Inflammatory macrophage treated with lipopolysaccharide for 1 hour (primary cell): ENCODE measurements at places on chromosomes 4 and X.

DNA sequence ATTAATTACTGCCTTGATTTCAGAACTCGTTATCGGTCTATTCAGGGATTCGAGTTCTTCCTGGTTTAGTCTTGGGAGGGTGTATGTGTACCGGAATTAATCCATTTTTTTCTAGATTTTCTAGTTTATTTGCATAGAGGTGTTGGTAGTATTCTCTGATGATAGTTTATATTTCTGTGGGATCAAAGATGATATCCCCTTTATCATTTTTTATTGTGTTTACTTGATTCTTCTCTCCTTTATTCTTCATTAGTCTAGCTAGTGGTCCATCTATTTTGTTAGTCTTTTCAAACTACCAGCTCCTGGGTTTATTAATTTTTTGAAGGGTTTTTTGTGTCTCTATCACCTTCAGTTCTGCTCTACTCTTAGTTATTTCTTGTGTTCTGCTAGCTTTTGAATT is 32.1 kb downstream of the CDX4 start:
- DNase-seq: no peak

- no peak for DNase-seq
Observed at GRCh38 chrX:22135171-22135711, 103.1 kb downstream of the PHEX start.

GRCh38 chr4:175810073-175810730 is 1.9 kb downstream of the GPM6A start:
- no peak for DNase-seq

DNA sequence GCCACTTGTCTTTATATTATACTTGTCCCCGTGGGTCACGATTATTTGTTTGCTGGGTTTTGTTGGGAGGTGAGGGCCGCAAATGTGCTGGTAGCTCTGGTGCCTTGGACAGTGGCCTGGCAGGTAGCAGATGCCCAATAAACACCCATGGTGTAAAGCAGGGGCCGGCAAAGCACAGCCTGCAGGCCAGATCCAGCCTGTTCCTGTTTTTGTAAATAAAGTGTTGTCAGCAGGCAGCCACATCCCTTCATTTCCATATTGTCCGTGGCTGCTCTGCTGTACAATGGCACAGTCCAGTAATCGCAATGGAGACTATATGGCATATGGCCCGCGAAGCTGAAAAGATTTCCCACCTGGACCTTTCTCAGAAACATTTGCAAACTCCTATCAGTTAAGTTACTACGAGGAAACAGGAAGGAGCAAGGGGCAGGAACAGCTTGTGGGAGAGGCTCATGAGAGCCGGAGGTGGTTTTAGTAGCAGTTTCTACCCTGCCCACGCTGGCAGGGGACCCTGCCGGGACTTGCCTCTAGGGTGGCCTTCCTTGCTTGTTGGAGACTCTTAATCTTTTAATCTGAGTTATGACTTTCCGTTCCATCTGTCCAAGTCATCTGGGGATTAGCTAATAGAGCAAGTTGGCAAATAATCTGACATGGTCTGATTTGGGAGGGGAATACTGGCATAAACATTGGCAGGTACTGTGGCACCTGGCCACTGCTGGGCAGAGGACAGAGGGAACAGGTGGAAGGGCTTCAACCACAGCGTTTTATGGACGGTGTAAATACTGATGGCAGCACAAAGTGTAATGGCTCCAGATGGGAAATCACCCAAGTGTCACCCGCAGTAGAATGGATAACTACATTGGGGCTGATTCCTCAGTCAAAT is 19.6 kb downstream of the CLCN4 start:
- peak; percentile 51 for DNase-seq

- no peak for DNase-seq
Observed at GRCh38 chr4:170741856-170742255, 652.1 kb upstream of the AADAT start.

GRCh38 chr4:13142726-13143125 is 341.4 kb downstream of the RAB28 start:
- no peak for DNase-seq

- DNase-seq: no peak
Observed at GRCh38 chrX:127570276-127570675, 481.9 kb downstream of the ACTRT1 start.

DNA sequence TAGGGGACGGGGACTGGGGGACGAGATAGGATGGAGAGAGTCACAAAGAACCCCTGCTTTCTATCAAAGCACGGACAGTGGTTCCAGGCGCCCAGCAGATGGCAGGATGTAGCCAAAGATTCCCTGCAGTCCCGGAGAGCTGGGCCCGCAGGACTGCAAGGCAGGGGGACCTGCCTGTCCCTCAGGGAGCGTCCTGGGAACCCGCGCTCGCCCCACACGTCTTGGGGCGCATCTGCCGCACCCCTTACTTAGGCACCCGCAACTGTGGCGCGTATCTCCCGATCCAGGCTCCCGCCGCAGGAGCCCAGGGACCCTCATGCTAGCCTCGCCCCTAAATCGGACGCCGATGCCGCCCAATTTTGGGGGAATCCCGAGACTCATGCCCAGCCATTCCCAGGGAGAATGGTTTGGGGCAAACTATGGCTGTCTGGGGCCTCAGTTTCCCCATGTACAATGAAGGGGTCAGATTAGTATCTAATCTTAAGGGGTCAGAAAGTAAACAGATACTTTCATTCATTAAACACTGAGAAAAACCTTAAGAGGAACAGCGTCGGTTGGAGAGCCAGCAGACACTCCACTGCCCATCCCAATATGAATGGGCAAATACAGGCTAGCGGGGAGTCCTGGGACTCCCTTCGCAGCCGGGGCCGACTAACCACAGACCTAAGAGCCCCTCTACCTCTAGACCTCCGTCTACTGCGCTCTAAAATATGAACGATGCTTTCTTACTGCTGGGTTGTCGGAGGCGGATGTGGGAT is 581 bp upstream of the STK32B start:
- DNase-seq: peak; percentile 74

DNA sequence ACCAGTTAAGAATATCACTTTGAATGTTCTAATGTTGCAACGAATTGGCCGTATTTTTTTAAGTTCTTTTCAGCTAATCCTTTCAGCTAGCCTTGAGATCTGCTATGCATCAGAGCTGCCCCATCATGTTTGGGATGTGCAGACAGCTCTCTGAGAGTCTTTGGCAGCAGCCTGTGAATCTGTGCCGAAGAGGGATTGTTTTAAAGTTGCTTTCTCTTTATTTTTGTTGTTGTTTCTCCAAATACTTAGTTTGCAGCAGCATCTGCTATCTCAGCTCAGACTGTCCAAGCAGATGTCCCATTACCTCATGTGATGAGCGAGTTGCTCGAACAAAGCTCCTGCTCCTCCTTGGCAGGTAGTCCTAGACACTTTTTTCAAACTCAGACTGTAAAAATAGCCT is 1002.5 kb upstream of the INTU start:
- DNase-seq: no peak

GRCh38 chrX:10007621-10008020 is 40.5 kb downstream of the CLDN34 start:
- DNase-seq: no peak

- DNase-seq: no peak
Observed at GRCh38 chrX:85994797-85995196, 52.6 kb downstream of the CHM start.

DNA sequence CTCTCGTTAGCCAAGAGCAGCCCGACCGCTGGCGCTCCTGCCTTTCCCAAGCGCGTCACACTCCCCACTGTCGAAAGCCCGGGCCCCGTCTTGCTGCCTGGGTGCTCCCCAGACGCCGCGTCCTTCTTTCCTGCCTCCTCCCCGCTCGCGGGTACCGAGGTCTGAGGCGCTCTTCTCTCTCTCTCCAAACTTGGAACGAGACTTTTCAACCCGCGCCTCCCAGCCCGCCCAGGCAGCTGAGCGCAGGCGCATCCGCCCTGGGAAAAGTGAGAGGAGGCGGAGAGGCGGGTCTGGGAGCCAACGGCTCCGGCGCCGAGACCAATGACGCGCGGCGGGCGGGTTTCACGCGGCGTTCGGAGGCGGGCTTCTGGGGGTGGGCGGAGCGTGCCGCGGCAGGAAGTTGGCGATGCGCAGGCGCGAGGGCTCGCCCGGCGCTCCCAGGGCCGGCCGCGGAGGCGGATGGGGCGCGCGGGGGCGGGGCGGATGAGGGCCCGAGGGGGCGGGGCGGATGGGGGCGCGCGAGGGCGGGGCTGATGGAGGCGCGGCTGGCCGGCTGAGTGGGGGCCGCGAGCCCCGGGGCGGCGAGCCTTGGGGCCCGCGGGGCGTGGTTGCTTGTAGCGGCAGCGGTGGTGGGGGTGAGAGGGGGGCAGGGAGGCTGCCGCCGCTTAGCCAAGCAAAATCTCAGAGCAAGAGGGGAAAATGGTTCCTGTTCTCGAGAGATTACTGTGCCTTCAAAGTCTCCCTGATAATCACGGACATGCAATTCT is at the start of gene RBBP7:
TSS of gene RBBP7 (minus strand) at position 268 of the 767 bp plus-strand sequence. CDS start 309 bp downstream, outside the sequence.
- DNase-seq: peak; percentile 89

- DNase-seq: no peak
Observed at GRCh38 chr4:5409237-5409636, 299.1 kb downstream of the EVC2 start.

DNA sequence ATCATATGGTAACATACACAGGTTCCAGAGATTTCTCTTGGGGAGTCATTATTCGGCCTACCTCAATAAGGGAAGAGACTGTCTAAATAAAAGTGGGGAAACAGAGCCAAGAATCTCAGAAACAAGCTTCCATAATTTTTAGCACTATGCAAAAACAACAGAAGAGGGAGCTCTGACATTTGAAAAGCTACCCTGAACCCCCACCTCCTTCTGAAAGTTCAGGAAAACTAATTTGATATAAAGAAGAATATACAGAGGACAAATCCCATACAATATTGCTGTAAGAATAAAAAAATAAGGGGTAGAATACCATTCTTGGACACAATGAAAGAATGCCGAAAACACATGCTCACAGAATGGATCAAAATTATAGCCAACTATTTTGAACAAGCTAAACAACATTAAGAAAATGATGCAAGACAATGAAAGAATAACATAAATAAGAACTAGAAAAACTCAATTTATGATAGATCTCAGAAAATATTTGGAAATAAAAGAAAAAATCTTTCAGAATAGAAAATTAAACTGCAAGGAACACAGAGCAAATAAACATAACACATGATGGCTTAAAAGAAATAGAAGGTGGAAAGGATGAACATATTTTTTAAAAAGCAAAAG is 14.4 kb upstream of the ZNF41 start:
- DNase-seq: peak; percentile 42

GRCh38 chrX:43655151-43656004 is 721 bp upstream of the MAOA start:
- DNase-seq: peak; percentile 14

- no peak for DNase-seq
Observed at GRCh38 chrX:134633832-134634231, 24.4 kb downstream of the PLAC1 start.

GRCh38 chrX:129346574-129346973 is 176.7 kb downstream of the SMARCA1 start:
- no peak for DNase-seq

DNA sequence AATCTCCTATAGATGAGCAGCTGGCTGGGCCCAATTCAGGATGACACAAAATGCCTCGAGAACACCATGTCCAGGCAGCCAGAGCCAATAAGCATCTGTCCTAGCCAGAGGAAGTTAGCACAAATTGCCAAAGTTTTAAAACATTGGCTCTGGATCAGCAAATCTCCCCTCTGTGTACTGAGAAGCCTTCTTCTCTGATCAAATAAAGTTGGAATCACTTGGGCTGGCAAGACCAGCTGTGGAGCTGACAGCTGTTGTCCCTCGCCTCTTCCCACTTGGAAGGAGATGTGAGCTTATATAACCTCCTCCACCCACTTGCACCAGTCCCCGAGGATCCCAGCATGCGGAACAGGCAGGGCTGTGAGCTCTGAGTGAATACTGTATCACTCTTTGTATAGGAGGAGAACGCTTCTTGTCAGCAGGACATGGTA is 183.9 kb downstream of the OPHN1 start:
- no peak for DNase-seq

- no peak for DNase-seq
Observed at GRCh38 chrX:136684120-136684519, 36.2 kb downstream of the CD40LG start.

- no peak for DNase-seq
Observed at GRCh38 chr4:138507522-138507921, 265.4 kb upstream of the SLC7A11 start.

- no peak for DNase-seq
Observed at GRCh38 chr4:88196013-88196365, 37.5 kb upstream of the ABCG2 start.

DNA sequence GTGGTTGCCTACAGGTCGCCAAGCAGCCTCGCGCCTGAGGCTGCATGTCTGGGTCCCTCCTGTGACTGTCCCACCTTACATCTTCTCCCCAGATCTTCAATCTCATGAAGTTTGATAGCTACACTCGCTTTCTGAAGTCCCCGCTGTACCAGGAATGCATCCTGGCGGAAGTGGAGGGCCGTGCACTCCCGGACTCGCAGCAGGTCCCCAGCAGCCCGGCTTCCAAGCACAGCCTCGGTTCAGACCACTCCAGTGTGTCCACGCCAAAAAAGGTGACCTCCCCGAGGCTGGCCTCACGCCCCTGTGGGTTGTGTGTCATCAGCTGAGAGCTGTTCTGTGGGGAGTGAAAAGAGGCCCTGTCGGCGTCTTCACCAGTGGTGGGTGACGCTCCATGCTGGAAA is 24.9 kb upstream of the HGFAC start:
- DNase-seq: no peak

GRCh38 chrX:149903889-149904748 is 23.1 kb downstream of the MAGEA8 start:
- DNase-seq: peak; percentile 1

DNA sequence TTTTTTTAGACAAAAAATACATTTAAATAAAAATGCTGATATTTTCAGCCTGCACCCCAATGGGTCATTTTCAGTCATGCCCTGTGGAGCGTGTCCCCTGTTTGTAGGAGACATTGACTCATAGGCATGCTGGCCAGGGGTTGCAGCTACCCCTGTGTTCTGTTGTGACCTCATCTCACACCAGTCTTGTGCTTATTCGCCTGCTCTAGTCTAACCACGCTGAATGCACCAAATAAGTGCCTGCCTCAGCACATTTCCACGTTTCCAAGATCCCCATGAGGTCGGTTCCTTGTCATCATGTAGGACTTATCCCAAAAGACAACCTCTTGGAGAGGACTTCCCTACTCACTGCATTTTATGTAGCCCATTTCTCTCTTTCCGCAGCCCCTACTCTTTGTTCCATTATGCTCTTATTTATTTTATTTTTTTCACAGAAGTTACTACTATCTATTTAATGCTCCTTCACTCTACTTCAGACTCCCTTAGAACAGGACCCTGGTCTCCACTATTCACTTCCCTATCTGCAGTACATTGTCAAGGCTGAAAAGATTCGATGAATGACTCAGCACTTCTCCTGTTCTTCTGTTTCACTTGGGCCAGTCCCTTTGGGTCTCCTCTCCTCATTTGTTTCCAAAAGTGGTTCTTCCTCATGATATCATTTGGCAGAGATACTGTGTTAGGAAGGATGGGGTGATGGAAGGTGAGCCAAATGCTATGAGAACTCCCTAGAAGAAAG is 109.7 kb downstream of the MSL3 start:
- DNase-seq: no peak

GRCh38 chrX:140297273-140297672 is 207.6 kb downstream of the SOX3 start:
- DNase-seq: no peak
